ENCODE measurements at places on chromosomes 7 and 10.

DNA sequence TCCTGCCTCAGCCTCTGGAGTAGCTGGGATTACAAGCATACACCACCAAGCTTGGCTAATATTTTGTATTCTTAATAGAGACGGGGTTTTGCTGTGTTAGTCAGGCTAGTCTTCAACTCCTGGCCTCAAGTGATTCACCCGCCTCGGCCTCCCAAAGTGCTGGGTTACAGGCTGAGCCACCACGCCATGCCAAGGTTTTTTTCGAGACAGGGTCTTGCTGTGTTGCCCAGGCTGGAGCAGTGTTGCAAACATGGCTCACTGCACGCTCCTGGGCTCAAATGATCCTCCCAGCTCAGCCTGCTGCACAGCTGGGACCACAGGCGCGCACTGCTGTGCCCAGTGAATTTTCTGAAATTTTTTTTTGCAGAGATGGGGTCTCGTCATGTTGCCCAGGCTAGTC is 3.3 kb upstream of the SEC31B start:
- no peak for DNase-seq

DNA sequence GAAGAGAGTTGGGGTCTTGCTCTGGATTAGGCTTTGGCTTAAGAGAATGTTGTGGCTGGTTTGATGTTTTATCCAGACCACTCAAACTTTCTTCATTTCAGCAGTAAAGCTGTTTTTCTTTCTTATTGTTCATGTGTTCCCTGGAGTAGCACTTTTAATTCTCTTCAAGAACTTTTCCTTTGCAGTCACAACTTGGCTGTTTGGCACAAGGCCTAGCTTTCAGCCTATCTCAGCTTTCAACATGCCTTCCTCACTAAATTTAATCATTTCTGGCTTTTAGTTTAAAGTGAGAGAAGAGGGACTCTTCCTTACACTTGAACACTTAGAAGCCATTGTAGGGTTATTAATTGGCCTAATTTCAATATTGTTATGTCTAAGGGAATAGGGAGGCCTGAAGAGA is 18.1 kb downstream of the CCDC126 start:
- no peak for DNase-seq

- DNase-seq = no peak
Observed at GRCh38 chr10:104345515-104345914, 7.2 kb upstream of the ITPRIP start.

- DNase-seq = no peak
Observed at GRCh38 chr7:137157256-137157655, 186.3 kb downstream of the PTN start.

GRCh38 chr10:110676016-110676415 is 31.9 kb downstream of the RBM20 start:
- DNase-seq = no peak

DNA sequence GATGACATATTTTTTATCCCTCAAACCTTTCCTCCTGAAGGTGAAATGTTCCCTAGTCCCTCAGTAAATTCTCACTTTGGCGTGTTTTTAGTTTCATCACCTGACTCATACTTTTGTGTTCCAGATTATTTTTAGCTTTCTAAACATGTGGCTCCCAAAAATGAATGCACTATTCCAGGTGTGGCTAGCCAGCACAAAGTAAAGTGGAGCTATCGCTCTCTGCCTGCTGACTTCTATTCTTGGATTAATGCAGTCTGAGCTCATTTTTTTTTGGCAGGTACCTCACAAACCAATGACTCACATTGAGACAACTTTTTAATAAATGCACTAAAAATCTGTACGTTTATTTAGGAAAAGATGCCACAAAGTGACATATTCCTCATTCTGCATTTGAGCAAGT is 58.8 kb upstream of the LANCL2 start:
- no peak for DNase-seq

DNA sequence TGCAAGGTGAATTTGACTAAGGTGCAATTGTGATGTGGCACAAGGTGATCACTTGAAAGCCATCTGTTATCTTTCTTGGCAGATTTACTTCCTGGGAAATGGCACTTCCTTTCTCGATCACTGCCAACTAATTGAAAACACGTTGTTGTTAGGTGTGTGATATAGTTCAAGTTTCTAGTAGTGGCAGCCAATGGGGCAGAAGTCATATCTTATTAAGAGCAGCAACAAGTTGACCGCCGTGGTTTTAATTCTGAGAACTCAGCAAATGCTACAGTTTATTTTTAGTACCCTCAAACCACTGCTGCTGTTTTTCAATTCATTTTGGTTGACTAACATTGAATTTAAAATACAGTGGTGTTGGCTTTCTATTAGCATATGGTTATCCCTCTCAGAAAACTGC is 1.6 kb downstream of the CHN2 start:
- DNase-seq = no peak

GRCh38 chr10:91614225-91614624 is 18.6 kb downstream of the PPP1R3C start:
- DNase-seq = no peak

GRCh38 chr10:93566435-93567276 is at the start of gene FFAR4:
TSS of gene FFAR4 (plus strand) at chr10:93566665. CDS start at chr10:93566721, 56 bp downstream.
- no peak for DNase-seq

DNA sequence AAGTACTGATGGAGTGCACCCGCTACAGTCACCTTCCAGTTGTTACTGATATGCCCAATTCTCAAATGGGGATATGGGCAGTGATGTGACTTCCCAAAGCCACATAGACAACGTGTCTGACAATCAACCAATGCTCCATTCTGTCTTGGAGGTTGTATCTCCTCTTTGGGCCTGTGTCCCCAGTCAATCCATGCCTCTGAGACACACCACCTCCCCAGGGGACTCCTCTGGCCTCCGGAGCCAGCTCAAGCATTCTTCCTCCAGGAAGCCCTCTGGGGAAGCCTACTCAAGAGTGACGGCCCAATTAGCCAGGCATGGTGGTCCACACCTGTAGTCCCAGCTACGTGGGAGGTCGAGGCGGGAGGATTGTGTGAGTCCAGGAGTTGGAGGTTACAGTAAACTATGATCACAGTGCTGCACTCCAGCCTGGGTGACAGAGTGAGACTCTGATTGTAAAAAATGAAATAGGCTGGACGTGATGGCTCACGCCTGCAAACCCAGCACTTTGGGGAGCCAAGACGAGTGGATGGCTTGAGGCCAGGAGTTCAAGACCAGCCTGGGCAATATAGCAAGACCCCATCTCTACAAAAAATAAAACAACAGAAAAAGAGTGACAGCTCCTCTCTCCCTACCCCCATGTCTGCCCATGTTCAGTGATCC is 99.5 kb upstream of the TNRC18 start:
- no peak for DNase-seq

GRCh38 chr10:125148528-125148927 is 11.8 kb downstream of the CTBP2 start:
- no peak for DNase-seq

GRCh38 chr10:47388879-47389278 is 4.8 kb upstream of the ZNF488 start:
- DNase-seq = no peak

DNA sequence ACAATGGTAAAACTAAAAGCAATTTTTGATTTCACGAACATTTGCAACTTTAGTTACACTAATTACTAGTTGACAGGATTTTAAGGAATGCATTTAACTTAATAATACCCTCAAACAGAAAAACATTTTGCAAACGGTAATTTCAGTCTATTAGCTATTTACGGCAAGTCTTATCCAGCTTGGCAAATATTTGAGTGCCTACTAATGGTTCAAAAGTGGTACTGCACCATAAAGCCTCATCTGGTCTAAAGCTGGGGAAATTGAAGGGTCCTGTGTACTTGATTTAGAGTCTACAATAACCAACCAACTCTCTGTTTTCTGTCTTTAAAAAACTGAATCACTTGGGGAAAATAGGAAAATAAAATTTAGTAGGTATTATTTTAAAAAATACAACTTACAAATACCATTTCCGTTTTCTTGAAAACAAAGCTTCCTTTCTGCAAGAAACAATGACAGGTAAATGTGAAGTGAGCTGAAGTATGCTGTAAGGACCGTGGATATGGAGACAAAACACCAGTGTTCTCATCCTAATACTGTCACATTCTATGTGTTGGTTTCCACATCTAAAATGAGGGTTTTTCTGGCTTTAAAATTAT is 142.3 kb downstream of the VPS50 start:
- DNase-seq = no peak

GRCh38 chr7:157204134-157204533 is 65.4 kb downstream of the UBE3C start:
- DNase-seq = no peak

DNA sequence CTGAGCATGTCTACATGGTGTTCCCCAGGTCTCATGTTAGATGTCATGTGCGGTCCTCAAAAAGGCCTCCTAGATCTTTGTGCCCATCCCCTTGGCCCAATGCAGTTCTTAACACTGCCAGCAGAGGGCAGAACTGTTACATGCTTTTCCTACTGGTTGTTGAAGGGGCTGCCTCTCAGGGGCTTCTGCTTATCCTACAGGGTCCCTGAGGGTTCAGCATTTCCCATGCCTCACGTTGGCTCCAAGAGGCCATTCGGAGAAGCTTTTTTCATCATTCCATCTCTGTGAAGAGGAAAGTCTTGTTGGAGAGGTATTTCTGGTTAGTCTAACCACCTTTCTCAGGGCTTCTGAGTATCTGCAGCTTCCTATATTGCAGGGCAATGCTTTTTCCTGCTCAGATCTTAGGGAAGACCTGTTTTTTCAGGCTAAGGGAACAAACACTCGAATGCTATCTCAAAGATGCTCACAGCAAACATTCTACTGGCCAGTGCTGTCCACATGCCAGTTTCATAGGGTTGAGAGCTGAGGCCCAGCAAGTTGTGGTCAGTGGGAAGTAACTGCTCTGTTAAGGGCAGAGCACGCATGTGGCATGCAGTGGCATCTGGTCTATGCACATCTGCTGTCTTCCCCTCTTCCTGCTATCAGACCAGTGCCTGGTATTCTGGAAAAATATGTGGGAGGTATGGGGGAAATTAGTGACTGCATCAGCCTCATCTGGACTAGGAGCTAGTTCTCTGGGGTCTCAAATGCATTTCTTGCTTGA is 31.5 kb downstream of the MBL2 start:
- peak; percentile 21 for DNase-seq

- no peak for DNase-seq
Observed at GRCh38 chr7:6367701-6368211, 80.0 kb downstream of the DAGLB start.

GRCh38 chr7:7263297-7264230 is 81.2 kb downstream of the C1GALT1 start:
- DNase-seq = no peak

GRCh38 chr7:27235387-27236311 is 7.0 kb upstream of the EVX1 start:
- DNase-seq = no peak

GRCh38 chr10:12394241-12395033 is 45.1 kb downstream of the CAMK1D start:
- DNase-seq = no peak

GRCh38 chr10:87578842-87579401 is 74.2 kb downstream of the MINPP1 start:
- DNase-seq = no peak

DNA sequence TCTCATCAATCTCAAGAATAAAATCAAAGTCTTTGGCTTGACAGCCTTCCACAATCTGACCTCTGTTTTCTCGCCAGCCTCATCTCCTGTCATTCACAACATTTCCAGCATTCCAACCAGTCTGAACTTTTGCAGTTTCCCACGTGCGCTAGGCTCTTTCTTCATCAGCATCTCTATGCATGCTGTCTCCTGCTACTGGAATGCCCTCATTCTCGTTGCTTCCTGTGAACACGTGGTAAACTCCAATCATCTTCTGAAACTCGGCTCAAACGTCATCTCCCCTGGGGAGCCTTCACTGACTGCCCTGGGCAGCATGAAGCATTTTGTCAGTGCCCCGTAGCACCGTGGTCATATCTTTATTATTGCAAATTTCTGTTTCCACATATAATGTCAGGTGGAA is 12.2 kb upstream of the RSBN1L start:
- DNase-seq = no peak

DNA sequence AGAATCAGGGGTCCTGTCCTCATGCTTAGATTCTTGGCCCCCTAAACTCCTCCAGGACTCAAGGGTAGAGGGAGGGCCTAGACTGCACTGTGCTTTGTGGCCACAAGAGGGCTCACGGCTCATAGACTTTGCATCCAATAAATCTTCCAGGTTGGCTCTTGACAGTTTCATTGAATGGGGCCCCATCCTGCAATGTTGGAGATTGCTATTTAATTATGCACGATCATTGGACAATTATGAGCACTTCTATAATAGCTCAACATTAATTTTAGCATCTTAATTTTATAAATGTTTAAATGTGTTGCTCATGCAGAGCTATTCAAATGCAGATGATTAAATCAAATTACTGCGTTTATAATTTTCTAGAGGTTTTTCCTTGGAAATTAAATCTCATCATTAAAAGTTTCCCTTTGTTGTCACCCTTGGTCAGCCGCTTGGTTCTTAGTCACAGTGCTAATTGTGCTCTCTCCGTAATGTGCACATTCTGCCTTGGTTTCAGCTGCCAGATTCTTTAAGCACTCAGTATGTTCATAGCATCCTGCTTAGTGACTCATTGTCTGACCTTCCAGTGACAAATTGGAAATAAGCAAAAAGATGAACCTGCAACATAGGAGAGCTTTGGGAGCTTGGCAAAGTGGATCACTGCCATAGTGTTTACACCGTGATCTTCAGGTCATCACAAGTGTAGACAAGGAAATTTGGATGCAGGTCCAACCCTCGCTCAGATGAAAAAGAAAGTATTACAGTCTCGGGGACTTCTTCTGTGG is 33.4 kb upstream of the PLPP4 start:
- DNase-seq = peak; percentile 10

- no peak for DNase-seq
Observed at GRCh38 chr10:34273340-34273739, 541.8 kb downstream of the PARD3 start.

GRCh38 chr7:123665157-123665556 is 9.5 kb downstream of the LMOD2 start:
- no peak for DNase-seq
